ENCODE measurements at places on chromosomes 13 and 19.
A peak's percentile ranks its signal among the peaks of the same experiment; 100 is the strongest.

DNA sequence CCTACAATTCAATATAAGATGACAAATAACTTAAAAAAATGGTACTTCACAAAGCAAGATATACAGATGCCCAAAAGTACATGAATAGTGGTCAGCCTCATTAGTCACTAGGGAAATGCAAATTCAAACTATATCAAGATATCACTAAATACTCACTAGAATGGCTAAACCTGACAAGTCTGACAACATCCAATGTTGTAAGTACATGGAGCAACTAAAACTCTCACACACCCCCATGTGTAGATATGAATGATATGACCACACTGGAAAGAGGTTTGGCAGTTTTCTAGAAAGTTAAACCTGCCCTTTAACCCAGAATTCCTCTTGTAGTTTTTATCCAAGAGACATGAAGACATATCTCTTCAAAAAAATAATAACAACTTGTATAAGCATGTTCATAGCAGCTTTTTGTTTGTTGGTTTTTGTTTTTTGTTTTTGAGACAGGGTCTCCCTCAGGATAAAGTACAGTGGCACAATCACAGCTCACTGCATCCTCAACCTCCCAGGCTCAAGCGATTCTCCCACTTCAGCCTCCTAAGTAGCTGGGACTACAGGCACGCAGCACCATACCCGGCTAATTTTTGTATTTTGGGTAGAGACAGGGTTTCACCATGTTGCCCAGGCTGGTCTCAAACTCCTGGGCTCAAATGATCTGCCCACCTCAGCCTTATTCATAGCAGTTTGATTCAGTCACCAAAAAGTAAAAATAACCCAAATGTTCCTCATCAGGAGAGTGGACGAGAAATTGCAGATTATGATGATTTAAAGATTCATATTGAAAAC is 55.1 kb downstream of the RFX2 start:
- no peak for DNase-seq

DNA sequence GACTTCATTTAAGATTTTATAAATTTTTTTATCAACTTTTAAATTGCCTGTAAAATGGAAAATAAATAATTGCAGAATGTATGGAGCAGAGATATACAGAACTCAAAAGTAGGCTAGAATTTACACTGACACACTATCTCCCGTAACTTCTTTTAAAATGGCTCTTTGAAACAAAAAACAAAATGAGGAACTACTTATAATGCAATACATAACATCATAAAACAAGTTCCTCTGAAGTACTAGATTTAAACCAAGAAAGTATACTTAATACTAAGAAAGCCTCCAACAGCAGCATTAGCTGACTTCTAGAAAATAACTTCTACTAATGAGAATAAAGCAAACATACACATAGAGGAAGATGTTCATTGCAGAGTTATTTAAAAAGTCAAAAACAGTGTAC is 17.0 kb downstream of the RBM26 start:
- DNase-seq: no peak

GRCh38 chr13:91955546-91956355 is 557.3 kb downstream of the GPC5 start:
- DNase-seq: no peak

DNA sequence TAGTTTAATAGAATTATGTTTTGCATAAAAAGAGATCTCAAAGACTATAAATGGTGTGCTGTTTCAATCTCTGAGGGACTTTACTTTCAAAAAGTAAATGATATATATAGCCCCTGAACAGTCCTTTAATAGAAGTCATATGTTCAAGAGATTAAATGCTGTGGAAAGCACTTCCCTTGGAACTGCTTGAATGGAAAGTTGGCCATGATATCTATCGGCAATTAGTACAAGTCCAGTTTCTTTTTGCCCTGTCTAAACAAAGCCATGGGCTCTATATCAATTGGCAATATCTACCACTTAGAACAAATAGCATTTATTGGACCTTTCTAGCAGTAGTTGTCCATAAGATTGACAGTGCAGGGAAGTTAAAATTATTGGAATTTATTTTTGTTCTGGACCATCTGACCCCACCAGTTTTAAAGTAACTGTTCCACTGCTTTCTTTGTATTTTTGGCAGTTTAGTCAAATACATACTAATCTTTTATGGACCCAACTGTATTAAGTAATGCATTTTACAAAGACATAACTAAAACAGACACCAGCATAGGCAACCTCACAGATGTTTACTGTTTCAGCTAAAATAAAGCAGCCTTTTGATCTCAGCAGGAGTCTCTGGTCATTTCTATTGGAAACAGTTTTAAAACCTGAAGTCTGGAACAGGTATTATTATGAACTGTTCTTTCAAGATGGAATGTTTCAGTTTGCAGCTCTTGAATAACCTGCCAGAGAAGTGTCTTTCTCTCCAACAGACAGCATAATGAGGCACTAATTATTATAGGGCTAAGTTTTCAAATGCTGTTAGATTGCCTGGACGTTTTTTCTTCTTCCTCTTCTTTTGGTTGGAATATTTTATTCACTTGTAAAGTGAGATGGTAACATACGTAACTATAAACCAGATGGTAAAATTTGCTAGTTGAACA is 282.6 kb downstream of the DCLK1 start:
- peak; percentile 95 for DNase-seq

DNA sequence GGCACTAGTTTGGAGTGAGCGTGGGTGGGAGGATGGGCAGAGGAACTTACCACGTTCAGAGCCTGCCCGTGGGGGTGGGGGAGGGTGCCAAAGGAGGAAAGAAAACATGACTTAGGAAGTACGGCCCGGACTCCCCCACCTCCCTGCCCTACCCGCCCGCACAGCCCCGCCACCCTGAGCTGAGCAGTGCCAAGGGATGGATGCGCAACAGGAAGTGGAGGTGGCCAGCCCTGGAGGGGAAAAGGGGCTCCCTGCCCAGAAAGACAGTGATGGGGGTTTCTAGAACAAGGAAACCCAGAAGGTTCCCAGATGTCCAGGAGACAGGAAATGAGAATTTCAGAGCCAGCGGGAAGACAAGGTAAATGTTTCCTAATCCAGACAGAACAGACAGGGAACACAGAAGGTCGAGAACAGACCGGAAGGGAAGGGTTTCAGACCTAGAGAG is 6.3 kb downstream of the TEAD2 start:
- peak; percentile 61 for DNase-seq

- DNase-seq: no peak
Measured at GRCh38 chr13:47904891-47905290, 96.2 kb downstream of the SUCLA2 start.

- no peak for DNase-seq
Measured at GRCh38 chr13:40341501-40341900, 324.9 kb downstream of the FOXO1 start.

All from muscle of back (tissue), 13 donors.